ENCODE measurements at places on chromosomes 7 and 10.
A peak's percentile ranks its signal among the peaks of the same experiment; 100 is the strongest.

DNA sequence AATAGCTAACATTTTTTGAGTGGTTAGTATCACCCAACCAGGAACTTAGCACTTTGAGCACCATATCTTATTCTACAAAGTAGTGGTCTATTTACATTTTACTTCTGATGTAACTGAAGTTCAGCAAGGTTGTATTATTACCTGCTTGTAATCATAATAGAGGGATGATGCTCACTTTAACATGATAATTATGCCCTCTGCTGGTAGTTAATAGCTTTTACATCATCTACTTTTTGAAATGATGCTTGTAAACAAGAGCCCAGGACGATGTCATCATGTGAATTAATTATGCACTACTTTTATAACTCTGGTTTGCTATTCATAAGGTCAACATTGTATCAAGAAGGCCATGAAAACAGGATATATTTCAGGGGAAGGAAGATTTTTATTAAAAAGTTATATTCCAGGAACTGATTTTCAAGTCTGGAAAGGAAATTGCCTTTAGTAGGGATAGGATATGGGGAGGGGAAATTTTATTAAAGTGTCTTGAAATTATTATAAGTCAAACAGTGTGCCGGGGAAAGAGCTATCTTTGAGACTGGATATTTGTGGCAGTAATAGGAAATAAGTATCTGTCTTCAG lies 80.3 kb upstream of the SCIN start:
- DNase-seq = peak; percentile 50

DNA sequence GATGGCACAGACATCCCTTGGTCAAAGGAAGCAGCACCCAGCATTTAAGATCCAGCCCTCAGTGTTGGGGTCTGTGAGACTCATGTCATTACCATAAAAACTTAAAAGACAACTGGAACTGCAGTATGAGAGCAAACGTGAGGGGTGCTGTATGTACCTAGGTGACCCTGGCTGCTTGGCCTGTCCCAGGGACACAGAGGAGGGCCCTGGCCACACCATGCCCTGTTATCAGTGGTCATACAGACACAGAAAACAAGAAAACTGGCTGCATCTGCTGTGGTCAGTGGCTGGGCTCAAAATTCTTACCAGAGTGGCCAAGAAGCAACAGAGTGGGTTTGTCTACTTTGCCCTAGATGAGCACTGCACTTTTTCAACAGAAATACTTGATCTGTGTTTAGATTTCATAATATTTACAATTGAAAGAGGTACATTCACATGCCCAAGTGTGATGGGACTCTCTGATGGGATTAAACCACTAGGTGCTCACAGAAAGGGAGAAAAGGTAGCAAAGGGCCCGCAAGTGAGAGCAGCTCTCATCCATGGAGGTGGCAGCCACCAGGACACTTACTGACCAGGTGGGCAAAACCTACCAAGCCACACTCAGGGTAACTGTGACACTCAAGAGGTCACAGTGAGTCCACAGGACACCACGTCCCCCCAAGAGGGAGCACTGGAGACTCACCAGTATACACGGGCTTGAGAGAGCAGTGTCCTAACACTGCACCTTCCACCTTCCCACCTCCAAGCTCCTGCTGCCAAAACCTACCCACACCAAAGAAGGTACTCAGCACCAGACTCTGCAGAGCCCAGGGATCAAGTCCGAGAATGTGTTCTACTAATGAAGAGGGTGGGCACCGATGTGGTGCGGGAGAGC lies 68.1 kb upstream of the CAMK2B start:
- DNase-seq = no peak

DNA sequence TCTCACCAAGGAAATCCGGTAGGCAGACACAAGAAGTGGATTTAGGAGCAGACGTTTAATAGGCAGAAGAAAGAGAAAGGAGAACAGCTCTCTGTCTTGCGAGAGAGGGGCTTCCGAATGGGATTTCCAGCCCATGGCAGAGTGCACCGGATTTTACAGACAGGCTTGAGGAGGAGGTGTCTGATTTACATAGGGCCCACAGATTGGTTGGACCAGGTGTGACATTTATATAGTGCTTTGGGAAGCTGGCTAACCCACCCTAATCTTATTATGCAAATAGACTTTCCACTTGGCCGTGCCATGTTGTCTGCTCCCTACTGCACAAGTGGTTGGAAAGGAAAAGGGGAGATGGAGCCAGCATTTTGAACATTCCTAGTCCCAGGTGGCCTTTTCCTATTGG lies 57.8 kb downstream of the ANKMY2 start:
- DNase-seq = no peak

GRCh38 chr7:156104501-156105336 lies 292.5 kb upstream of the SHH start:
- DNase-seq = no peak

DNA sequence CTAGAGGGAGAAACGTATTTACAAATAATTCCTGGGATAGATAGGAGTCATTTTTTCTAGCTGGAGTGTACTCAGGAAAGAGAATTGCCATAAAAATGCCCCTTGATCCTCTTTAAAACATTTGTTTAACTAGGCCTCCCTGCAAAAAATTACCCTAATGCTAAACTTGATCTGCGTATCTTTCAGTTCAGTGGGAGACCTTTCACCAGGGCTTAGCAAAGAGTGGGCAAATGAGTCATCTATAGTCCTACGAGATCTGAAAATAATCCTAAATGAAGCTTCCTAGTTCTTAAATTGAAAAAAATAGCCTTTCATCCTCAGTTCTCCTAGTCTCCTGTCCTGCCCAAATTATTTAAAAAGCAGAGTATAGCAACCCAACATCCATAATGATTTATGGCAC lies 198.6 kb upstream of the FRMD4A start:
- DNase-seq = no peak

- no peak for DNase-seq
These were observed 28.1 kb downstream of the ADAP1 start for GRCh38 chr7:926061-927030.

- DNase-seq = no peak
These were observed 58.8 kb downstream of the CREM start for GRCh38 chr10:35185260-35186034.

GRCh38 chr10:106917452-106918055 lies 247.0 kb downstream of the SORCS1 start:
- no peak for DNase-seq

- no peak for DNase-seq
These were observed 33.5 kb upstream of the SLC26A3 start for GRCh38 chr7:107836237-107837144.

- peak; percentile 11 for DNase-seq
These were observed 50.0 kb downstream of the SRI start for GRCh38 chr7:88169717-88170320.

- DNase-seq = no peak
These were observed 16.1 kb upstream of the TAS2R40 start for GRCh38 chr7:143205560-143206293.

DNA sequence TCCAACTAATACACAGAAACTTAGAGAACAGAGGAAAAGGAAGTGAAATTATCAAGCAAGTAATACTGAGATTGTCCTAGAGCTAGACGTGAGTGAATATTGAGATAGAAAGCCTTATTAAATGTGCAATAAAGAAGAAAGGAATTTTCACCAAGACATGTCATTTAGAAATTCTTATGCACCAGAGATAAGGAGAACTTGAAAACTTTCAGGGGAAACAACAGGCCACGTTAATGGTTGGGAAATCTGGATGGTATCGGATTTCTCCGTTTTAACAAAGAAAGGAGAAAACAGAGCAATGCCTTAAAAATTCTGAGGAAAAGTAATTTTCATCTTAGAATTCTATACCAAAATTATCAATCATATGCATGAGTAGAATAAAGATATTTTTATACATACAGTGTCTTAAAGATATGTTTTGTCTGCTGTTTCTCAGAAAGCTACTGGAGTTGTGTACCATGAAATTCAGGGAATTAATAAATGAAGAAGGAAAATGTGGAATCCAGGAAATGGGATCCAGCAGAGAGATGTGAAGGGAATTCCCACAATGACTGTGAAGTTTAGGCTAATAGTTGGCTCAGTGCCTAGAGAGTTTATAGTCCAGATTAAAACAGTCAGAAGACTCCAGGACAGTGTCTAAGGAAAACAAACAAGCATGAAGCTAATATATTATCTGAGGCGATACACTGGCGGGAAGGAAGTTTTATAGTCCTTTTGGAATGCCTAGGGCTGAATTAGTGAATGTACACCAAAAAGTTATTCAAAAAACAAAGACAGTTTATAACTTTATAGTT lies 159.5 kb downstream of the PPP1R9A start:
- no peak for DNase-seq

- no peak for DNase-seq
These were observed 891 bp upstream of the WAPL start for GRCh38 chr10:86522510-86522855.

- peak; percentile 86 for DNase-seq
These were observed 23.6 kb downstream of the GNA12 start for GRCh38 chr7:2820508-2820934.

- no peak for DNase-seq
These were observed 35.1 kb downstream of the RTKN2 start for GRCh38 chr10:62233356-62234076.

DNA sequence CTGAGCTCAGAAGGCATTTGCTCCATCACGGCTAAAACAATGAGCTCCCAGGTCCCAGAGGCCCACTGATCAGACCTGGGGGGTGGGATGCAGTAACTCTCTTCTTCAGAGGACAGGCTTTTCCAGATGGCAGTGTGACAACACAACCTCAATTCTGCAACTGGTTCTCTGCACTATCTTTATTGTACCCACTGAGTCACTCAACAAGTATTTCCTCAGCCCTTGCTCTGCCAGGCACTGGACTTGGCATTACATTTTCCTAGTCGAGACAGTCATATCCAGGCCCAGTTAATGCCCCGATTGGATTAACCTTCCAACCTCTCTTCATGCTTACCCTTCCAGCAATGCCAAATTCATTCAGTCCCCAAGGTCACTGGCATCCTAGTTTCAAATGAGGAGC lies 72.6 kb downstream of the JAZF1 start:
- peak; percentile 5 for DNase-seq

- no peak for DNase-seq
These were observed 179.9 kb downstream of the SKAP2 start for GRCh38 chr7:26684447-26684846.

- DNase-seq = no peak
These were observed 205.0 kb downstream of the PTPRN2 start for GRCh38 chr7:158382363-158383254.

GRCh38 chr7:118288098-118288497 lies 63.6 kb downstream of the ANKRD7 start:
- no peak for DNase-seq

DNA sequence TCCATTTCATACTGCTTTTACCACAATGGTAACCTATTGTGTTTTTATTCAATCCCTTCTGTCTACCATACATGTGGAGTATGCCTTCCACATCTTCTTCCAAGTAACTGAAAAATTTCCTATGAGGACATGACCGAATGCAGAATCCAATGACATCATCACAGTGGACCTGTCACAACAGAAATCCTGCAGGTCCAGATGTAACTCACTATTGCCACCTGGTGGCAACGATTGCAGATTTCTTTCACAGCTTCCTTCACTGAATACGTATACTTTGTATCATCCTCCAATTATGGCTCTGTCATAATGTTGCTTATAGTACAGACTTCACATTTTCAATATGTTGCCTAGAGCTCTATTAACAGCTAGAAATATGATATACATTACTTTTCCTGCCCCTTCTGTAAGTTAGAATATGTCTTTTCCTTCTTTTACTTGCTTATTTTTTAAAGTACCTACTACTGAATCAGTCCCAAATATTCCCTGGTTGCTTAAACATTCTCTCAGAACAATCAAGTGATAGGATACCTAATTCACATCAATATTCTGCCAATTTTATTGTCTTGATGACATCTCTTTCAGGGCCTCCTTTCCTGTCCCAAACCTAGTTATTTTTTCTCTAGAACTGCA lies 45.4 kb downstream of the SLC13A1 start:
- DNase-seq = peak; percentile 70

DNA sequence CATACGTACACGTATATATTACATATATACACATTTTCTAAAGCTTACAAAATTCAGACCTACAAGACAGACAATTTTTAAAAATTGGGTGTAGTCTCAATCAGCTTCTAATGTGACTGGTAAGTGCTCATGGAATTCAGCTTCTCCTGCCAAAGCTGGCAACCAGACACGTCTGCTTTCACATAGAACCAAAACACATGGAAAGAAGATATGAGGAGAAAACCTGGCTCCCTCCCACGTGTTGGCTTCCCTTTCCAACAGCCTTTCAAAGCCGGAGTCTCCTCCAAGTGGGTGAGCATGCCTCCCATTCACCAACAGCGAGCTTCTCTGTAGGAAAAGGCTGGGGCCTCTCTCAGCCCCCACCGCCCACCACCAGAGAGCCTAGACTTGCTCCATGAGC lies 33.4 kb downstream of the CDCA7L start:
- no peak for DNase-seq

DNA sequence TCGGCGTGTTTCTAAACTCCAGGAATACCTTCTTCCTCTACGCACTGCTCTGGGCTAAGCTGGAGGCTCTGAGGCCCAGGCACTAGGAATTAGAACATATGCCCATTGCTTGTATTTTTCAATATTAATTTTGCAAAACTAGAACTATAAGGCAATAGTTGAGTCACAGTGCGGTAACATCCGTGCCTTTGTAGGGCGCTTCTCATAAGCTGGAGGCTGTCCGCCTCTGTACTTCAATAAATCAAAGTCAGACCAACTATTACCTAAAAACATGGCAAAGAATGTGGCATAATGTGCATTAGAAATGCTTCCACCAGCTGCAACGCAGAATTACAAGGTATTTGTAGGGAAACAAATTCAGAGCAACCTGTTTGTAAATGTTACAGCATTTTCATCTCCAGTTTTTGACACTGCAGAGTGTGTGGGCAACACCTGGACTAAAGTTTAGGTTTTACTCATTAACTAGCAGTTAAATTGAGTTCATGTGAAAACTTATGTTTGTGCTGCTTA lies 440 bp upstream of the MINDY3 start:
- no peak for DNase-seq

DNA sequence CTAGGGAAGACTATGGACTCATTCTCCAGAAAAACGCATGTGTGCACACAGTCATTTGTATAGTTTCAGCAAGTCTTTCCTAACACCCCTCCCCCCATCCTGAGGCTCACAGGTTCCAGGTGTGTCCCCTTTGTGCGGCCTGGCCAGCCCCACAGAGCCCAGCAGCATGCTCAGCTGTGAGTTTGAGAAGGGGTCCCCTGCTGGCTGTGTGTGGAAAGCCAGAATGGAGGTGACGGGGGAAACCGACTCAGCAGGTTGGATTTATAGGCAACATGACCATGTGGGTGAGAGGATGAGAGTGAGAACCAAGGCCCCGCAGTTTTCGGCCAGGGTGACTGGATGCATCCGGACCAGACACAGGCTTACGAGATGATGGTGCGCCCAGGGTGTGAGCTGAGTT lies 9.9 kb downstream of the PTPRE start:
- no peak for DNase-seq

GRCh38 chr10:92914478-92915325 lies 66.4 kb downstream of the EXOC6 start:
- peak; percentile 40 for DNase-seq

- DNase-seq = no peak
These were observed 5.7 kb downstream of the GATA3 start for GRCh38 chr10:8060010-8060703.

All from kidney capillary endothelial cell (primary cell).